ENCODE measurements at places on chromosomes 7 and 10.

GRCh38 chr7:130090745-130091532 lies 20.6 kb downstream of the KLHDC10 start:
- DNase-seq, result no peak

DNA sequence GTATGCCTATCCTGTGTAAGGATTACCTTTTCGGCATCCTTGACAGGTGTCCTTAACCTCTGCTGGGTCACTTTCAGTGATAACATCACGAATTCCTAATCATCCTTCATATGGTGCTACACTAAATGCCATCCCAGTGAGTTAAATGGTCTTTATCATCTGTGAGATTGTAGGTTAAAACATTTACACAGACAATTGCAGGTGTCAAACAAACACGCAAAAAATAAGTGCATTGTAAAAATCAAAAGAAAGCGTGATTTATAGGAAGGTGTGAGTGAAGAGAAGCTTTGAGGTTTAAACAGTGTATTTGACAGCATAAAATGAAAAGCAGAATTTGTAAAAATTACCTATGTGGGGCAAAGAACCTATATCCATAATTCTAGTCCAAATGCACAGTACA lies 111.5 kb upstream of the IFRD1 start:
- DNase-seq, result no peak

DNA sequence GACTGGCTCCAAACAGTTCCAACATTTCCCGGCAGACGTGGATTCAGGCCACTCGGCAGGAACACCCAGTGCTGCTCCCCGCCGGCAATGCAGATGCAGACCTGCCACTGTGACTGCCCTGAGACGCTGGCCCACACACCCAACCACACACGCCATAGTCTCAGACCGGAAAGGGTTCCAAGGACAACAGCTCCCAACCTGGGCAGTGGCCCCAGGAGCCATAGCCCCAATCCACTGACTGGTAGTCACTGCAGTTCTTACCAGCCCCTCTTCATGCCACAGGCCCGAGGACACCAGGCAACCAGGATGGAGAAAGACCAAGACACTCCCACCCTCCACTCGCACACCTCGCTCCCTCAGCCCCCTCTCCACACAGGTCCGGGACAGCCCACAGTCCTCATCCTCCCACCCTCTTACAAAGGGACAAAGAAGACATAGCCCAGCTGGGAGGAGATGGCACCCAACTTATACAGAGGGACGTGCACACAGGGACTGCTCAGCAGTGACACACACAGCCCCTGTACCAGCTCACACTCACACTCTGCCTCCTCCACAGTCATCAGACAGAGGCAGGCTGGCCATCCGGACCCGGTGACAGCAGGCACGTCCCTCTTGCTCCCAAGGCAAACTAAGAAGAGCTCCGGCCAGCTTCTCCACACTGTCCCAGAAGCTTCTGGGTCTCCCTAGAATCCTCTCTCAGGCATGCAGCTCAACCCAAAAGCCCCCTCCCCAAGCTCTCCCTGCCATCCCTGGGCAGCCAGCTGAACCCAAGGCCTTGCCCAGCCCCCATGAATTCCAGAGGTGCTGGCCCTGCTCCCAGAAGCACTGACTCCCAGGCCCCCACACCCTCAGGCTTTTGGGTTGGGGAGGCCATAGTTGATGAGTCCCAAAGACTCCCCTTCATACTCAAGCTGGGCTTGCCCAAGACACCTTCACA lies 24.8 kb downstream of the KCNH2 start:
- DNase-seq, result no peak

DNA sequence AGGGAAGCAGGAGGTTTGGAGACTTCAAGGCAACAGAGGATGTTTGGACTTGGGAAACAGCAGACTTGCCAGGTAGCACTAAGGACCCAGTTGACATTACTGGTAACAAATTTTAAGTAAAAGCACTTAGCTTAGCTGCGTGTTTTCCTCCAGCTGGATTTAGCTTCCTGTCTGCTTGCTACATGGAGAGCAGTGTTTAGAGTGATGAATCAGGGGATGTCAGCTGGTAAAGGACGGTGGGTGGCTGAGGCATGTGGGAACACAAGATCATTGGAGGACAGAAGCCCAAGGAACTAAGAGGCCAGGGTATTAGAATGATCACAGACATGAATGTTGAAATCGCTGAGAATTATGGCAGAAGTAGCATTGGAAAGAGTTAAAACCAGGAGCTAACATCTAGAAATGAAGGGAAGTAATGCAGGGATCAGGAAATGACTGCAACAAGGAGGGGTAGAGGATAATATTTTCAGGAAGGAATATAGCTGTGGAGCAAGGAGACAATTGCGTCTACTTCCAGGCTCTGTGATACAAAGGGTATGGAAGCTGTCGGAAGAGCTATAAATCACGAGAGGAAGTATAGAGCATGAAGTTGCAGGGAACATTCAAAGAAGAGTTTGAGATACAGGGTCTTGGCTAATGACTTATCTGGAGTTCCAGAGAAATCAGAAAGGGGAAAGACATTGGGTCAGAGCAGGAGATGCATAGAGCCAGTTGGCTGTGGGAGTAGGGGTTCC lies 34.4 kb downstream of the CALD1 start:
- no peak for DNase-seq

DNA sequence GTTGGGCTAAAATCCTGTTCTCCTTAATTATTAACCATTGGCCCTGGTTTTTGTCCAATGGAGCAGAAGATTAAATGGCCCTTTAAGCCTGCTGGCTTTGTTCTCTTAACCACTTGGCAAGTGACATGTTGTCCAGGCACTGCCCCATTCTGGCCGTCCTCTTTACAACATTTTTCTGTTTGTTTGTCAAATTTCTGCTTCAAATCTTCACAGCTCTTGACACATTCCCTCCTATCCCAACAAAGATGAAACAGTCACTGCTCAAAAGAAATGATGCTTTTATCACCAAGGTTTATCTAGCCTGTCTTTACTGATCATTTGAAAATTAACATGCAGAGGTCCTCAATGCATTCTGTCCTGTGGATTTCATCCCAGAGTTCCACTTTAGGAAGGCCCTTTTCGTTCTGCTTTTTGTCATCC lies 700.4 kb downstream of the KCNMA1 start:
- no peak for DNase-seq

DNA sequence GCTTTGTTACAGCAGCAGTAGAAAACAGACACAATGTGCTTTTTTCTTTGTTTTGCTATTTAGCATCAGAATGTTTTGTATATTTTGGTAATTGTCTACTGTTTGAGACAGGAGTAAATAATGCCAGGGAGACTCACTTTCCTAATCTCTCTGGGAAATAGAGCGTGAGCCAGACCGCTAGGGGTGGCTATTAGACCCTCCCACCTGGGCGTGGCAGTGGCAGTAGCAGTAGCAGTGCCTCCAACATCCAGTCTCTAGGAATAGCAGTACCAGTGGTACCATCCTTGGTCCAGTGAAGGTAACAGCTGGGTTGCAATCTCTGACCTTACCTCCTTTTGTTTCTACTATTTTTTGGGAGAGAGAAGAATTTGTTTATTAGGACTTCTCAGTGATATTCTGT lies 165.7 kb upstream of the MAGI2 start:
- DNase-seq, result no peak

DNA sequence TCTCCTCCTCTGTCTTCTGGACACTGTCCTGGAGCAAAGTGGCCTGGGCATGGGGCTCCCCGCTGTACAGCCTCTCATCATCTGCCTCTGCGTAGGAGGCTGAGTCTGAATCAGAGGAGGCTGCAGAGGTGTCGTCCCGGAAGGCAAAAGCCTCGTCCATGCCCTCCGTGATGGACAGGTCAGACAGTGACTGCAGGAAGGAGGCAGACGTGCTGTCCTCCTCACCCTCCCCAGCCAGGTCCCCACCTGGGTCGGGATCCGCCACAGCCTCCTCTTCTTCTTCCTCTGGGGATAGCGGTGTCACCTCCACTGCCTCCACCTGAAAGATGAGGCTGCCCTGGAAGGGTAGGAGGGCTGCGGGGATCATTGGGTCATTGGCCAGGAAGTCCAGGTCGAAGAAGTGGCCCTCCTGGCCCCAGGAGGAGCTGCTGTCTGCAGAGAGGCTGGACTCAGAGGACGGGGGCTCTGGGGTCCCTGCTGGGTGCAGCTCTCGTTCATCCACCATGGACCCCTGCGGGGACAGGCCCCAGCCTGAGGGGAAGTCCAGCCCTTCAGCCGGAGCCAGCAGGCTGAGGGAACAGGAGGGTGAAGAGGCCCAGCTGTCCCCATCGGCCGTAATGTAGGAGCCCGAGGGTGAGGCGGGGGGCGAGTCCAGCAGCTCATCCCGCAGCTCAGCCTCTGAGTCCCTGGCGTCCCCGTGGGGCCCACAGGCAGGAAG lies 3.7 kb downstream of the NACAD start:
- no peak for DNase-seq

- no peak for DNase-seq
Observed at GRCh38 chr10:85256481-85256880, 928.1 kb downstream of the CCSER2 start.

DNA sequence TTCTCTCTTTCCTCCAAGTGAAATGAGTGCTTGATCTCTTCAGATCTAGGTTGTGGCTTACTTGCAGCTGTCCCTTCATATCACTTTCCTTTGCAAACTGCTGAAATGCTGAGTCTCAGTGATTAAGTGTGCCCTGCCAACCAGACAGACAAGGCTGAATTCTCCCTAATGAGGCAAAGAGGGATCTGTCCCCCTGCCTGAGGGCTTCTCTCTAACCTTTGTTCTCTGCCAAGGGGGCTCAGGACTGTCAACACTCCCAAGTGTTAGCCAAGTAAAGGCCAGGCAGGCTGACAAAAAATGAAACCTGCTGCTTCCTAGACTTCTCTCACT lies at the start of gene MSS51:
Gene MSS51, minus strand, starts transcription at position 24 of the 330 bp plus-strand sequence. CDS start 5,277 bp downstream, outside the sequence.
- DNase-seq, result no peak

DNA sequence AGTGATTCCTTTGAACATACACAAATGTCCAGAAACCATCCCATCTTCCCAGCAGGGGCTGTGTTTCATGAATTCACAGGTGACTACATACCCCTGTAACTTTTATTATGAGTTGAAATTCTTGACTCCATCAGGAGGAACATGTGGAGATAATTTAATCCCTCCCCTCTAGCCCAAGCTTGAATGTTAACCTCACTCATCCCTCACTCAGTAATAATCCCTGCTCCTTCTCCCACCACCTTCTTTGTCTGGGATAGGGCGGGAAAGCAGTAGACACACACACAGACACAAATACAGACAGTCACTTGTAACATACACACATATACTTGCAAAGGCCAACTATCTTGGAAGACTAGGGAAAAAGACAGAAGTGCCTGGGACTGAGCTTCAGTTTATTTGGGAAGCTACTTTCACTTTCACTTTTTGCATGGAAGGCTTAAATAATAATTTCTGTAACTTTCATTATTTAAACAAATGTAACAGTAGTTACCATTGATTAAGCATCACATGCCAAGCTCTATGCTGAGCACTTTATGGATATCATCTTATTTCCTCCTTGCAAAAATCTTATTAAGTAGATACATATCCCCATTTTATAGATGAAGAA lies 7.3 kb downstream of the AASS start:
- no peak for DNase-seq

DNA sequence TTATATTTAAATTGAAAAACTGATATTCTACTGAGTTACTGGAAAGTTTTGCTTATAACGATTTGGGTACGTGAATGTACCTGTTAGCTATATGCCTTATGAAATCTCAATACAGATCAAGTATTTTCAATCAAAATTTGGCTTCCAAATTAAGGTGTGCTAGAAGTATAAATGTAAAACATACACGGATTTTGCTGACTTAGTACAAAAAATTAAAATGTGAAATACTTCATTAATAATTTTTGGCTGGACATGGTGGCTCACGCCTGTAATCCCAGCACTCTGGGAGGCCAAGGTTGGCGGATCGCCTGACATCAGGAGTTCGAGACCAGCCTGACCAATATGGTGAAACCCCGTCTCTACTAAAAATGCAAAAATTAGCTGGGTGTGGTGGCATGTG lies 11.7 kb downstream of the DNAJC1 start:
- DNase-seq, result no peak

DNA sequence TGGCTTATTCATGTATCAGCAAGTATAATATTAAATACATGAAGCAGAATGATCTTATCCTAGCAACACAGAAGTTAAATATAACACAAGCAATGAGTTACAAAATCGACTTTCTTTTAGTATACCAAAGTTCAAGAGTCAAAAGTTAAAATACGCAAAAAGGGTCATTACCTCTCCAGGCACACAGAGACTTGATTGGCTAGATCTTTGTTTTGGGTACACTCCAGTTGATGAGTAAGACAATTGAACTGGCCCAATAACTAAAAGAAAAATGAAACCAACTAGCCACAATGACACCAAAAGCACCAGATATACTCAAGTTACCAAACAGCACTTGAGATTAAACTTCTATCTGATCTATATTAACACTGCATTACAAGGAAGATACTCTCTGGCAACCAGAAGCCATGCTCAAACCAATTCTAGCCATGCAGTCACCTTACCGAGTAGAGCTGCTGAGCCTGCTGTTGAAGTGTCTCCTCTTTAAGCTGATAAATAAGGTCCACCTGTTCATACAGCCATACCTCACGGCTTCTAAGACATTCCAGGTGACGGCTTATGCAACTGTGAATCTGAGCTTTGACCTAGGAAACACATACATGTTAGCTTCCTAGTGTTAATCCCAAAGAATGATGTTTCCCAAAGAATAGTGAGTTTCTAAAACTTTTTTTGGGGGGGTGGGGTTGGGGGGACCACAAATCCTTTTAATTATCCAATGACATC lies 15.6 kb downstream of the NCOA4 start:
- DNase-seq, result no peak

- no peak for DNase-seq
Observed at GRCh38 chr10:18261063-18261610, 120.9 kb downstream of the CACNB2 start.

DNA sequence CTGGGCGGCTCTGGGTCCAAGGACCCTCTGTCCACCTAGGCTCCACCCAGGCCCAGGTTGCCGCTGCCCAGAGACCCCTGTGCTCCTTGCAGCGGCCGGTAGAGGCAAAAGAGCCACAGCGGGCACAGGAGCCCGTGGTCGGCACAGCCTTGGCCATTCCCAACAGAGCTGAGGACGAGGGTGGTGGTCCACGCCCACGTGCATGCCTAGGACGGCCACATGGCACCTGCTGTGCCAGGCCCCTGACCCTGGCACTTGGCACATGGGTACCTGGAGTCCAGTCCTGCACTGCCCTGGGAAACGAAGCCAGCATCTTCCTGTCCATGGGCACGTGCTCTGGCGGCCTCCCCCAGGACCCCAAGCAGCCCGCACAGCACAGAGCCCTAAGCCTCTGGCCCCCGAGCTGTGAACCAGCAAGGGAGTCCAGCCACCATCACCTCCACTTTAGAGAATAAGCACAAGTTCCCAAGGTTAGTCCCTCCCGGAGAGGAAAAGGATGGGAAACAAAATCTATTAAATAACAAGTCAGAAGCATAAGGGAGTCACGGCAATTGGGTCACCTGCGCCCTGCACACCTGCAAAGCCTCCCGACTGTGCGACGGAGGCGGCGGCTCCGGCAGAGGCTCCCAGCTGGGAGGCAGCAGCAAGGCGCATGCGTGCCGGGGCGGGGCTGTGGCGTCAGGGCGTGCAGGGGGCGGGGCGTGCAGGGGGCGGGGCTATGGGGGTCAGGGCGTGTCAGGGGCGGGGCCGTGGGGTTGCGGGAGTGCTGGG lies 59.1 kb downstream of the STK32C start:
- DNase-seq, result peak; percentile 53

- DNase-seq, result no peak
Observed at GRCh38 chr10:96176985-96177384, 46.9 kb downstream of the ZNF518A start.

Data from COR-L47 (cell line).